ENCODE measurements at places on chromosomes 3 and 15.

- DNase-seq = no peak
These were observed 16.3 kb upstream of the TSPAN3 start for GRCh38 chr15:77087213-77087612.

DNA sequence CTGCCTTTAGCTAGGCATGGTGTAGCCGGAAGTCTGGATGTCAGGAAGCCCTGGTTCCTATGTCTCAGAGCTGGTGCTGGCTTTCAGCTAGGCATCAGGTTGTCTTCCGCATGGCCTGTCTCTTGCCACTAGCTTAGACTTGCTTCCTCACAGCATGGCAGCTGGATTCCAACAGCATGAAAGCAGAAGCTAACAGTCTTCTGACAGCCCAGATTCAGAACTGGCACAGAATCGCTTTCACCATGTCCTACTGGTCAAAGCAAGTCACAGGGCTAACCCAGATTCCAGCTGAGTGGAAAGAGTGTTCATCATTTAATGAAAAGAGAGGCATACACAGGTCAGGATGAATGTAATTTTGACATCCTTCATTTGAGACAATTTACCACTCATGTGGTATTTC lies 1050.5 kb downstream of the ROBO2 start:
- no peak for DNase-seq

GRCh38 chr3:13561967-13562366 lies 13.0 kb downstream of the FBLN2 start:
- no peak for DNase-seq

DNA sequence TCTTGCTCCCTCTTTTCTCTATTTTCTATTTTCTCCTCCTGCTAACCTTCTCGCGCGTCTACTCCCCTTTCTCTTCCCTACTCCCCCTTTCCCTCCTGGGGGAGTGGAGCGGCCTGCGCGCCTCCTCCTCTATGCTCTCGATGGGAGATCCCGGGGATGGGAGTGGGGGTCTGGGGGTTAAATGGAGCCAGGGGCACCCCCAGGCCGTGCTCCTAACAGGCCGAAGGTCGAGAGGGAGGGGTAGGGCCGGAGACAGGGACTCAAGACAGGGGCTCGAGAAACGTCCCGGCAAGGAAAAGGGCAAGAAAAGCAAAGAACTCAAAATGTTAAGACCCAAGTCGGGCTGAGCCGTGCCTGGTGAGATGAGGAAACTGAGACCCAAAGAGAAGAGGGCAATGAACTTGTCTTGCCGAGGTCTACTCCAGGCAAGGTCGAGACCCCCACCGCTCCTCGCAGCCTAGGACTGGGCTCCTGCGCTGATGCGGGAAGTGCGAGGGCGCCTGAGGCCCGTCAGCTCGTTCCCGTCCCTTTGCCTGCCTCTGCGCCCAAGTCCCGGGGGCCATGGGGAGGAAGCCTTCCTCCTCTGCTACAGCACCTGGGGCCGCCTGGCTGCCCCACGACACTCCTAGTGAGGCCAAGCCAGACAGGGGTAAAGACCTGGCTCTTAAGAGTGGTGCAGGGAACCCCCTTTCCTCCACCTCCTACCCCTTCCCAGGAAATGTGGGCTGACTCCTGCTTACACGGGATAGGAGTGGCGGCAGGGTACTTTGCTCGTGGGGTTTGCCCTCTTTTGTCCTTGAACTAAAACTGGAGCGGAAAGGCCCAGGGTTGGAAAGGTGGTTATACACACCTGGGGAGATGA lies 770 bp upstream of the MEGF11 start:
- DNase-seq = no peak

DNA sequence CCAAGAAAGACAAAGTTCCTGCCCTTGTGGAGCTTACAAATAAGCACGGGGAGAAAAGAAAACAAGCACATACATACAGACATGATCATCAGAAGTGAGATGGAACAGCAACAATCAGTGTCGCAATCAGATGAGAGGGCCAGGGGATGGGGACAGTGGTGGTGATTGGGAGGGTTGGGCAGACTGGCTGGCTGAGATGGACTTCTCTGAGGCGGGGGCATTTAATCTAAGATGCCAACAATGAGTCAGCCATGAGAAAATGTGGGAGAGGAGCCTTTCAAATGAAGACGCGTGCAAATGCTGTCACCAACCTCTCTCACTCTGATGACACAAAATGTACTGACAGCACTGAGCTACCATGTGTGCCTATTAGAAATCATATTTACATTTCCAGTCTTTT lies 81.4 kb downstream of the NCEH1 start:
- DNase-seq = peak; percentile 49

- no peak for DNase-seq
These were observed 45.3 kb upstream of the FAM3D start for GRCh38 chr3:58711871-58712270.

- DNase-seq = peak; percentile 99
These were observed 13.9 kb upstream of the PRICKLE2 start for GRCh38 chr3:64238971-64239667.

- DNase-seq = no peak
These were observed 272 bp upstream of the SRPRB start for GRCh38 chr3:133805384-133805701.

DNA sequence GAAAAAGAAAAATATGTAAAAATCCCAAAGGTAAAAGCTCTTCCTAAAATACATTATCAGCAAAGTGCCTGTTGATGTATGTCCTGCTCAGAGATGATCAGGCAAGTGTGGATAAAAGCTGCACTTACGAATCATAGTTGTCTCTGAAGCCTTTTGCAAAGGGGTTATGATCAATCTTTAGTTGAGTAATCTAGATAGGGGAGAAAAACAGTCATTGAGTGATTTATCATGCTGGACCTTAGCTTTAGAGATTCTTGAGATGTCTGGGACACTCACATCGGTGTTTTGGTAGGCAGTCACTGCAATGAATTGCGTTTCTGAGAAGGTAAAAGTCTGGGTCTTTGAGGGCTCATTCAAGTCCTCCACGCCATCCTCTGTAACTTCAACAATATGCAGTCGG lies 3.7 kb downstream of the EOMES start:
- DNase-seq = no peak

- DNase-seq = peak; percentile 95
These were observed 324.3 kb downstream of the CHST2 start for GRCh38 chr3:143443851-143444331.

GRCh38 chr3:32681811-32682210 lies 3.2 kb upstream of the CNOT10 start:
- no peak for DNase-seq

DNA sequence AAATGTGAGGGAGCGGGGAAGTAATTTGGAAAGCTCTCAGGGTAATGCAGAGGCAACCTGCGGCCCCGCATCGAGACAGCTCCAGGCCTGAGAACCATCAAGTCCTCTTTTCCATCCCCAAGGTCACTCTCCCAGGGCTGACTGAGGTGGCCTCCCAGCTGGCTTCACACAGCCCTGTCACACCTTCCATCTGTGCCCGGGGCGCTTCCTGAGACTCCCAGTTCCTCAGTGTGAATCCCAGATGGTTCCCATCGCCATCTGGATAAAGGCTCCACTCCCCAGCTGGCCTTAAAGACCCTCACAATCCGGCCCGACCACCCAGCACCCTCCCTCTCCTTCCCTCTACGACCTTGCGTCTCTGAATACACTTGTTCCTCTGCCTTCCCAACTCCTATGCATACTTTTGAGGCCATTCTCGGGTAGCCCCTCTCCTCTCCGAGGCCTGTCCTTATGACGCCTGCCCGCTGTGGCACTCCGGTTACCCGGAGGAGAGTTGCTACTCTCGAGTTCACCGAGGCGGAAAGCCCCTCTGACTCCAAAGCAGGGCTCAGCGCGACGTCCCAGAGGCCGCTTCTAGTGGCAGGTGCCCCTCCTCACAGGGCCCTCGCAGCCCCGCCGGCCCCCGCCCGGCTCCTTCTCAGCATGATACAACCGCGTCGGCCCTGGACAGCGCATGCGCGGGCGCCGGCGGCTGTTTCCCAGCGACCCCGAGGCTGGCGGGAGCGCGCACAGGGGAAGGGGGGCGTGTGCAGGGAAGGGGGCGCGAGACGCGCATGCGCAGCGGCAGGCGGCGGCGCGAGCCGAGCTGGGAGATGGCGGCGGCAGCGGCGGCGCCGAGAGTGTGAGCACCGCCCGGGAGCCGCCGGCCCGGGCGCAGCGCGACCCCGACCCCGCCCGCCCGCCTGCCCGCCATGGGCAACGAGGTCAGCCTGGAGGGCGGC lies at the start of gene BSN:
TSS of gene BSN (plus strand) at position 786 of the 941 bp plus-strand sequence. CDS start at position 912, 126 bp downstream.
- DNase-seq = peak; percentile 84

GRCh38 chr3:17639765-17640164 lies 102.7 kb downstream of the TBC1D5 start:
- peak; percentile 92 for DNase-seq

DNA sequence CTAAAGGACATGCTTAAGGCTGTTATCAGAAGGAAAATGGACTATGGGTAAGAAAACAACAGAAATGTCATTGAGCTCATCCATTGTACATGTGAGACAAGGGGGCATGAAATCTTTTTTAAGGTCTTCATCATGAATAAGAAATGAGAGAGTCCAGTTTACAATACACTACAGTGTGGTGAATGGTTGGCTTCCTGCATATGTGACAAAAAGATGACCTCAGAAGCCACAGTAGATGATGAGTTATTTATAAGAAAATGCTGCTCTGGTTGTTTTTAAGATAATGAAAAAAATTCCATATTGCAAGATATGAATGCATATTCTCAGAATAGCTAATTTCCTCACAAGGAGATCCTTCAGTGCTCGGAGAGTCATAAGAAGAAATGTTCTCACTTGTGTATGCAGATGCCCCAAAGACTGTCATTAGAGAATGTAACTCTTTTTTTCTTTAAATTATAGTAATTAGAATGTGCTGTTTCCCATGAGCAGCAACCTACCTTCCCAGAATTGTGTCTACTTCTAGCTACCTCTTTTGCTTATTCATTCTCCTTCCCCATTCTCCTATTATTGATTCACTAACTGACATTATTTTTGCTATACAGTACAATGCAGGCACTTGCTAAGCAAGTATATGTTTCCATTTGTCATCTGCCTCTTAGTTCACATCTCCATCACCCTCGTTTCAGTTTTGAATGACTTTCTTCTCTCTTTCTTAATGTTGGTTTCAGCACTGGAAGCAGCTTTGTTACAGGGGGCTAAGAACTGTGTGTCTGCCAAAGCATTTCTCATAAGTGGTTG lies 152.0 kb upstream of the PEX5L start:
- no peak for DNase-seq

DNA sequence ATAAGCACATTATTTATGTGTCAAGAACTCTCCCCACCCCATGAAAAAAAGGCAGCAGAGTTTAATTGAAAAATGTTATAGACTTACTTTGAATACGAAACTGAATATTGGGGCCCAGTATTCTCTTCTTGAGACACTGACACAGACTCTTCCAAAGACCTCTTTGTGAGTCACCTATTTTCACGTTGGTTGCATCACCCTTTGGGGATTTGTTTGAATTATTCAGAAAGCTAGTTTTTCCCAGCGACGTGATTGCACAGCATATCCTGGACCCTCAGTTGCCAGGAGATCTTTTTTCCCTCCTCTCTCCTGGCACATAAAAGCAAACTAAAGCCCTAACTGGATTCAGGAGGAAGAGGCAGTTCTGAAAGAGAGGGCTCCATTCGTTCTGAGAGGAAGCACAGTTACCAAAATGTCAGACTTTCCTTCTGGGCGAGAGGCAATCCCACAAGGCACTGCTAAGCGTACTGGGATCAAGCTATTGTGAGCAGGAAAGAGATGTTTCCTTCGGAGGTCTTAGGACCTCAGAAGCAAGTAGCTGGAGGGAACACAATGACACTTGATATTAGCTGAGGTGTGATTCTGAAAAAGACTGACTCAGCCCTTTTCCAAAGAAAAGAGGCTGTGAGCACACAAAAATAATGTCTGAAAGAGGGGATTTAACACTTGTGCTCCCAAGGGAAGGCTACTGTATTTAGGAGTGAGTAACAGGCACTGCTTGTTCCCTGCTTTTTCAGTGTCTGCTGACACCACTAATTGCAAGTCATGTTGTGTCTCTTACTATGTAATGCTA lies 65.8 kb upstream of the CADPS start:
- peak; percentile 62 for DNase-seq

DNA sequence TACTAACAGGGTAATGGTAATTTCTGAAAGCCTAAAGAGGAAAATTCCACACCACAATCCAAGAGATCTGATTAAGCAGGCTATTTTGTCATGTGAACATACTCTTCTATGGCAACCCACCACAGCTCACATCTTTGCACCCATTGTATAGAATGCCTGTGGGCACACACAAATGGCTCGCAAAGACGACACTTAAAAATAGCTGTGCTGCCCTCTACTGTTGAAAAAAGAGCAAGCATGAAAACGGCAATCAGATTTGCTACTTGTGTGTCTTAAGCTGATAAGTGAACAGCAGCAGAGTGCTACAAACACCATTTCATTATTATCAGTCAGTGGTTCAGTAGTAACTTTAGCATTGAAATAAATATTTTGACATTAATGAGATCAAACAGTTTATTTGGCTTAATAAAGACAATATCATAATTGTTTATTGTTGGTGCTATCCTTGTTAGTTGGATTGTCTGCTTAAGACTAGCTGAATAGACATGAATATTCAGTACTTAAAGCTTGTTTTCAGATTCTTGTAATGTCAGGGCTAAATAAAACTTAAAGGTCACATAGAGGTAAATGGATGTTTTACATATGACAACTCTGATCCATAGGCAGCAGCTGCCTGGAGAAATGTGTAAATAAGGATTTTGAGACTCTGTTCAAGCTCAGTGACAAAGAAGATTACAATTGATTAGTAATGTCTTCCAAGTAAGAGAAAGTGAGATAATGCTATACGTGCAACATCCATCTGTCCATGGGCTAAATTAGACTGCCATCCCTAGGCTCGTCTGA lies 199.1 kb downstream of the LRRN1 start:
- no peak for DNase-seq

GRCh38 chr15:84910928-84911623 lies 26.6 kb downstream of the SLC28A1 start:
- DNase-seq = no peak

- DNase-seq = no peak
These were observed 20.0 kb upstream of the MYZAP start for GRCh38 chr15:57571725-57572124.

DNA sequence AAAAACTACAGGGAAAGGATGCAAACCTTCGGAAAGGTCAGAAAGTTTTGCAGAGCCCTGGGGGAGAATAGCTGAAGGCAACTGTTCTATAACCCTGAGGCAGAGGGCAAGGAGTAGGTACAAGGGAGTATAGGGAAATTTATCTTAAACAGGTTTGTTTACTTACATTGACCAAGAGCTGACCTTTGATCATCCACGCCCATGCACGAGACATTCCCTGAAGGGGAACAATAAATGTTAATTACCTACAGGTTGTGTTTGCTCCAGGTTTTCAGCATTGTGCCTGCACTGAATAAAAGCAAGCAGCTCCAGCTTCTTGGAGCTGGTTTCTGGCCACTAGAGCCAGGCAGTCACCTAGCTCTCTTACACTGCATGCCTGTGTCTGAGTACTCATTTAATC lies 524.5 kb upstream of the TGFBR2 start:
- DNase-seq = no peak

- peak; percentile 48 for DNase-seq
These were observed 175.0 kb upstream of the PFN2 start for GRCh38 chr3:150145659-150146058.
